GM12878 (cell line): ENCODE measurements at places on chromosomes 11 and 22.

DNA sequence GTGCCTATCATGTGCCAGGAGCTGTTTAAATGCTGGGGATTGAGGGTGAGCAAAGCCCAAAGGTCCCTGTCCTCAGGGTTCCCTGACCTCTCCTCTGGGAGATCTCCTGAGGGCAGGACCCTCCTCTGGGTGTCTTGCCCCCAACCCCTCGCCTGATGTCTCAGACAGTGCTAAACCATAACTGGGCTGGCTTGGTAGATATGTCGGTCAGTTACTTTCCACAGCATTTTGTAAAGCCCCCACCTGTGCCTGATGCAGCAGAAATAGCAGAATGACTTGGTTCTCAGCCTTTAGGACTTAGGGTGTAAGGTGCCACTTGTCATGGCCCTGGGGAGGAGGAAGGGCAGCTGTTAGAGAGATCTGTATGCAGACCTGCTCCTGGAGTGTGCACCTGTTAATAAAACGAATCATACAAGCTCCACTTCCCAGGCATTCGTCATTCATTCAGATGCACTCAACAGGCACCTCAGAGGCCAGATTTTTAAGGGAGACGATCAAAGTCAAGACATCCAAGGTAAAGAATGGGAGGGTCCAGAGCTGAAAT, 88.1 kb downstream of the TP53I11 start:
- DNase-seq = no peak

- no peak for DNase-seq
Observed at GRCh38 chr22:38415561-38416321, 39.3 kb downstream of the KCNJ4 start.

DNA sequence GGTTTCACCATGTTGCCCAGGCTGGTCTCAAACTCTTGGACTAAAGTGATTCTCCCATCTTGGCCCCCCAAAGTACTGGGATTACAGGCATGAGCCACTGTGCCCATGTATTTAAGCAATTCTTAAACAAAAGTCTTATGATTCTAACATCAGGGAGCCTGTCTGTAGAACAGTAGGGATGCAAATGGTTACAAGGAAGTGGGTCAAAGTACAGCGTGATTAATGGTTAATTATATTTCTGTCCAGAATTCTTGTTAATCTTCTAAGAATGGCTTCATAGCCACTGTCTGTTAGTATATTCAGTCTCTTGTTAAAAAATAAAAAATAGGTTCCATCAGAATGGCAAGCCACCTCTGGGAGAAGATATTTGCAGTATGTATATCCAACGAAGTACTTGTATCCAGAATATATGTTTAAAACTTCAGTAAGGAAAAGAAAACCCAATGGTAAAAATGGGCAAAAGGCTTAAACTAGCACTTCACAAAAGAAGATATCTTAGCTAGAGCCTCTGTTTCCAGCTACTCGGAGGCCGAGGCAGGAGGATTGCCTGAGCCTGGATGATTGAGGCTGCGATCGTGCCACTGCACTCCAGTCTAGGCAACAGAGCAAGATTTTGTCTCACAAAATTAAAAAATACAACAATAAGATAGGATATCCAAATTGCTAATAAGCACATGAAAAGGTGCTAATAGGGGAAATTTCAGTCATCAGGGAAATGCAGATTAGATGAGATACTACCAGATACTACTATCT, 22.9 kb downstream of the ATG13 start:
- DNase-seq = no peak

DNA sequence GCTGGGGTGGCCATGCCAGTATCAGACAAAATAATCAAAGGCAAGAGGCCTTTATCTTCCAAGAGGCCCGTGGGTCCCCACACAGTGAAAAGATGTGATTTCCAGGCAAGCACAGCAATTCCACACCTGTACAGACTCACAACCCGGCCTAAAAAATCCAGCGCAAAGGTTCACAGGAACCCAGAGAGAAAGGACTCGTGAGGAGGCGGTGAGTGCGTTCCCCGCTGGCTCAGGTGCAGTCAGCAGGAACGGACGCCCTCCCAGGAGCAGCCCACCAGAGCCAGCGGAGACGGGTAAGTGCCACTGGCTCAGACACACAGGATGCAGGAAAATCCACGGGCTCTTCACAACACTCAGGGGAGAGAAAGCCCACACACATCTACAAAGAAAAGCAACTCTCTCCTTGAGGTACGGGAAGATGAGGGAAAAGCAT, 4.4 kb downstream of the TOLLIP start:
- DNase-seq = no peak

- no peak for DNase-seq
Observed at GRCh38 chr11:102632026-102632425, 6.9 kb upstream of the MMP20 start.

DNA sequence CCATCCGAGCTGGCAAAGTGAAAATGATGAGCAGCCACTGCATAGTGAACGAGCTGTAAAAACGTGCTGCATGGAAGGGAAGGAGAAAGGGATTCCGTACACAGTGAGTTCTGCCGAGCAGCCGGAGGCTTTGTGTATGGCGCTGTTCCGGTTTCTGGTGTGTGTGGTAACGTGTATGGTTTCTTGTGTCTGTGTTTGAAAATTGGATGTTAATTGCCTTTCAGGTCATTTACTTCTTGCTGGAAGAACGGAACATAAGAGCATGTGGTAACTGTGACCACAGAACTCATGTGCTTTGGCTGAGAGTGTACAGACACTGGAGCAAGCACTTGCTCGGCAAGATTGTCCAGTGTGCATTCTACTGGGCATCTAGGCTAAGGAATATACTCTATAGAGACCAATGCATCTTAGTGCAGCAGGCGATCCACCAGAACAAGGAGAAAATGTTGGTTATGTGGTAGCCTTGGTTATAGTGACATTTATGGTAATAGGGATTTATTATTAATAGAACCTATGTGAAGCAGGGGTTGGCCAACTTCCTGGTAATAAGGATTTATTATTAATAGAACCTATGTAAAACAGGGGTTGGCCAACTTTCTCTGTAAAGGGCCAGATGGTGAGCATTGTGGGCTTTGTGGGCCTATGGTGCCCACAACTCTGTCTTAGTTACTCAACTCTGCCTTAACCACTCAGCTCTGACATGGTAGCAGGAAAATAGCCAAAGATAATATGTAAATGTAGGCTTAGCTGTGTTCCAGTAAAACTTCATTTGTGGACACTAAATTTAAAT, 49.2 kb downstream of the GRAMD1B start:
- peak; percentile 67 for DNase-seq

GRCh38 chr11:18361154-18361553, 33.2 kb upstream of the LDHA start:
- DNase-seq = no peak

GRCh38 chr11:37298173-37298572, 700.1 kb upstream of the RAG2 start:
- no peak for DNase-seq

DNA sequence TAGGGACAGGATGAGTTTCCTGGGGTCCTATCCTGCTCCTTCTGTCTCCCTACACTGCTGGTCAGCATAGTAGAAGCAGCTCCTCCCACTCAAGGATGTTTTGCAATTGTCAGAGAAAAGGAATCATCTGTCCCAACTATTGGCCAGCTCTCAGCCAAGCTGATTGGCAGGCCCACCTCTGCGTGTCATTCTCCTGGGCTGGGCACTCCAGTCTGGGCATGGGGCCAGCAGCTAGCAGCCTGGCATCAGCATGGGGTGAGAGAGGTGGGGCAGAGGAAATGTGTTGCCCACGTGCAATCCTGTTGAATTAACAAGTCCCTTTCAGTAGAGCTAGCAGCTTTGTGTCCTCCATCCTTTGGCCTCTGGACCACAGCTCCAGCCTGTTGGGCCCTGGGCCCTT, 14.1 kb downstream of the ANKK1 start:
- DNase-seq = no peak

DNA sequence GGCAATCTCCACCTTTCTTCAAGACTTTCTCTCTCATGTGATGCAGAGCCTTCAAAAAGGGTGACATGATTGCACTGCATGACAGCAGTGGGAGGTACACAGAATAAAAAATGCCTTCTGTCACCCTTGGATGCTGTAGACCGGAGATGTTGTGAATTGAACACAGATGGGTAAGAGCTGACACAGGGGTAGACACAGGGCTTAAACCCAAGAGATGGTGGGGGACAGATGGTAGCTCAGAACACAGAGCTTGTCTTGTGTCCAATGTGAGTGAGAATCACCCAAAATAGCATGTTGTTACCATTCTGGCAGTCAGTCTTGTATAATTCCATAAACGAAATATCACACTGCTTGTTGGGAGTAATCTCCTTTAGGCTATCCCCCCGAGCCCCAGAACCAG, 69.9 kb downstream of the JRKL start:
- DNase-seq = no peak

DNA sequence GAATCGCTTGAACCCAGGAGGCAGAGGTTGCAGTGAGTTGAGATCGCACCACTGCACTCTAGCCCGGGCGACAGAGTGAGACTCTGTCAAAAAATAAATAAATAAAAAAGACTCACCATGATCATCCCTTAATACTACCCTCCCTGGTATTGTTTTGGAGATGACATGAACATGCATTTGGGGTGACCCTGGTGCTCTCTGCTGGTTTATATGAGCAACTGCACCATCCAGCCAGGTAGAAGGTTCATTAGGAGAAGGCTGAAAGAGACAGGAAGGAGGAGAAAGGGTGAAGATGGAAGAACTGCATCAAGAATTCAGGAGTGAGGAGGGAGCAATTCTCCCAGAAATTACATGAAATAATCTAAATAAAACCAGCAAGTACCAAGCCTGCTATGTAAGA, 37.8 kb downstream of the SLC5A1 start:
- peak; percentile 7 for DNase-seq
